ENCODE measurements at places on chromosomes 5 and 9.

- DNase-seq: no peak
Measured at GRCh38 chr5:67353500-67354450, 157.2 kb upstream of the CD180 start.

GRCh38 chr5:19044311-19044710 is 943.7 kb downstream of the CDH18 start:
- DNase-seq: no peak

DNA sequence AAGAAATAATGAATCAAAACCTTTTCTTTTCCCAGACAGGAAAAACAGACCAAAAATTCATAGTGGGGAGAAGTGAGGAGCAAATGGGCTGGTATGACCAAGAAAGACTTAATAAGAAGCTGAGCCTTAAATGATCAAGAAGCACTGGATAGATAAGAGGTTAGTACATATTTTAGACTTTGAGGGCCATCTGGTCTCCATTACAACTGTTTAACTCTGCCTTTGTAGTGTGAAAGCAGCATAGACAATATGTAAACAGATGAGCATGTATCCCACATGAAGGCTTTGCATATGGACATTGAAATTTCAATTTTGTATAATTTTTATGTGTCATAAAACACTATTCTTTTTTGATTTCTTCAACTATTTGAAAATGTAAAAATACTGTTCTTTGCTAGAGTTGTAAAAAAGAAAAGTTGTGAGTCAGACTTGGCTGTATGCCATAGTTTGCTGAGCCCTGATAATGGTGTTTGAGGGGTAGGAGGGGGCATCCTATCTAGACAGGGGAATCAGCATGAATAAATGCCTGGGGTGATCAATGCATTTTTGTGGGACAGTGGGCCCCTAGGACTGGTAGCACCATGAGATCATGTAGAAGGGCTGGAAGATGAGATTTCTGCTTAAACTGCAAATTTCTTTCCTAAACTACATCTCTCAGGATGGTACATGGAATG is 91.8 kb upstream of the GPR151 start:
- DNase-seq: no peak

DNA sequence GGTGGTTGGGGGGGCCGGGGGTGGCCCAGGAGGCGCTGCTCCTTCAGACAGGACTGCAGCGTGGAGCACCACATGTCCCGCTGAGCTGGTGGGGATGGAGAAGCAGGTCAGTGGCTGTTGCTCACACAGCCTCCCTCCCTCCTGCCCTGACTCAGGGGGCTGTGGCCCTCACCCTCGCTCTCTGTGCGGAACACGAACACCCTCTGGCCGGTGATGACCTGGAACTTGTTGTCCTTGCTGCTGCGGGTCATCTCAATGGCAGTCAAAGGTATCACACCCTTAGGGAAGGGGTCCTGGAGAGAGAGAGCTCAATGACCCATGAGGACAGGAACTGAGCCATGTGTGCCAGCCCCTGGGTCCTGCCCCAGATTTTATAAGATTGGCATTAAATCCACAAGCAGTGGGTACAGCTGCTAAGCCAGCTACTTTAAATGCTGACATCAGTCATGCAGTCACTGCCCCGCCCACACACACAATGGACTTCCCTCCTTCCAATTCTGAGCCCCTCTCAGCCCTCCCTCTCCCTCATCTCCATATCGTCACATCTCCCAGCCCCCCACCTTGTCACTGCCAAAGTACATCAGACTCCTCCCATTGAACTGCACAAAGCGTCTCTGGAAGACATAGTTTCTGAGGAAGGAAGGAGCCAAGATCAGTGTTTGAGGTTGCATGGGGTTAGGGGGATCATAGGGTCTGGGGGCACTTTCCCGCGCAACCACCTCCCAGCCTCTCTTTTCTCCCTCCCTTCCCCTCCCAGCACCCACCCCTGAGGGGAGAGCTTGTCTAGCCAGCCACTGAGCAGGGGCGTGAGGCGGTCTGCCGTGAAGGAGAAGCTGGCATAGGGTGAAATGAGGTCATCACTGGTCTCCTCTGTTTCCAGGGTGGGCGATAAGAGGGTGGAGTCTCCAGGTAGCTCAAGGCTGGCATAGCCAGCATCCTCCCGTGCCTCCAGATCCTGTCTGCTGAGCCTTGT is 8.9 kb downstream of the ARAP3 start:
- no peak for DNase-seq
